ENCODE measurements at places on chromosomes 4 and X.
A peak's percentile ranks its signal among the peaks of the same experiment; 100 is the strongest.

DNA sequence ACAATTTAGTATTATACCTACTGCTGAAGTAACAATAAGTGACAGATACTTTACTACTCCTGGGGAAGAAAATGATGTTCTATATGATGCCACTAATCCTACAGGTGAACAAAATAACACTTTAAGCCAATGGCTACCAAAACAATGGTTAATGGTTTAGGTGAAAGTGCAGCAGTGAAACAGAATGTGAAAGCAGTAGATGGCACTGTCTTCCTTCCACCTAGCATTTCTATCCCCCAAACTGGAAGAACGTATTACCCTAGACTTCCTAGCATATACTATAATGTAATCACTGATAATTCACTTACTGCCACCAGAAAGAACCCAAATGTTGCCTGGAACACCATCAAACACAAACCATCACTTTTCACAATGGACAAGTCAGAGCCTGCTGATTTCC lies 18.9 kb upstream of the CABS1 start:
- DNase-seq, result no peak

- DNase-seq, result no peak
These were observed 127.0 kb upstream of the GATB start for GRCh38 chr4:151887816-151888180.

GRCh38 chr4:101331017-101331416 lies 16.3 kb downstream of the PPP3CA start:
- DNase-seq, result peak; percentile 14

- no peak for DNase-seq
These were observed 3.2 kb downstream of the SPRY1 start for GRCh38 chr4:123399627-123400358.

DNA sequence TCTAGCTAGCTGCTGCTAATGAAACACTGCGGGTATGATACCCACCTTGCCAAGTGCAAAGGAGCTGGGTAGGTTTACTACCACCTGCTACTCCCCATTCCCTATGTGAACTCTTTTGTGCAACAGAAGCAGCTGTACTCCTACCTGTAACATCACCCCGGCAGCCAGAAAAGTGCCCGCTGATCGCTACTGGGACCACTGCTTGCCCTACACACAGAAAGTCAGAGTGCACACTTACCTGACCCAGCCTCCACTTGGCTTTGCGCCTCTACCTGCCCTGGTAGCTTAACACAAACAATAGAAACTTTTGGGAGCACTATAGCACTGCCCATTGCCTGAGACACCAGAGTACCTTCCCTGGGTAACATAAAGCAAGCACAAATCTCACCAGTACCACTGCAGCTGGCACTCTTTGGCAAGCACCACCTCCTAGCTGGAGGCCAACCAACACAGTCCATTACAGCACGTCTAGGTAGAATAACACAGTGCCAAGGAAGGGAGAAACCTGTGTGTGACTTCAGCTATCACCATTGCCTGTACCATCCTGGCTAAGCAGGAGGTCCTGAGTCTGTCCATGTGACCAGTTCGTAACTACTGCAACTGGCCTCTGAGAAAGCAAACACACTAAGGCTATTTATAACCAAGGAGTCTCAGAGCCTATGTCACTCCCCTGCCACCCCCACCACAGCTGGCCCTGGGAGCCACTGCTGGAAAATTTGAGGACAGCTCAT lies 80.1 kb downstream of the CENPC start:
- no peak for DNase-seq

GRCh38 chrX:154981116-154981411 lies 41.5 kb downstream of the F8 start:
- DNase-seq, result no peak

- DNase-seq, result no peak
These were observed 167.3 kb upstream of the VEGFC start for GRCh38 chr4:176959980-176960379.

DNA sequence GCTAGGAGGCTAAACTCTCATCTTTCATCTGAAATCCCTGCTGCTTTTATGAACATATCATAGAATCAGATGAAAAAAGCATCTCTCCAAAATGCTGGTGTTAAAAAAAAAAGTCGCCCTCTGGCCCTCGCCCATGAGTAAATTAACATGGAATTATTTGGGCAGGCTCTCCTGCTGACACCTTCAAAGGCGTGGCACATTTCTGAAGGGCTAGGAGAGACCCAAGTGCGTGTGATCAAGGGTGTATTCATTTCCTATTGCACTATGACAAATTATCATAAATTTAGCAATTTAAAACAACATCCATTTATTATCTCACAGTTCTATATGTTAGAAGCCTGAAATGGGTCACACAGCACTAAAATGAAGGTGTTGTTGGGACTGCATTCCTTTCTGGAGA lies 5.1 kb downstream of the ANXA3 start:
- DNase-seq, result no peak

- no peak for DNase-seq
These were observed 460.3 kb downstream of the ZIC3 start for GRCh38 chrX:138026211-138026610.

GRCh38 chr4:23023121-23023520 lies 330.4 kb downstream of the GBA3 start:
- DNase-seq, result no peak

GRCh38 chrX:68666580-68666979 lies 19.1 kb downstream of the STARD8 start:
- DNase-seq, result no peak

DNA sequence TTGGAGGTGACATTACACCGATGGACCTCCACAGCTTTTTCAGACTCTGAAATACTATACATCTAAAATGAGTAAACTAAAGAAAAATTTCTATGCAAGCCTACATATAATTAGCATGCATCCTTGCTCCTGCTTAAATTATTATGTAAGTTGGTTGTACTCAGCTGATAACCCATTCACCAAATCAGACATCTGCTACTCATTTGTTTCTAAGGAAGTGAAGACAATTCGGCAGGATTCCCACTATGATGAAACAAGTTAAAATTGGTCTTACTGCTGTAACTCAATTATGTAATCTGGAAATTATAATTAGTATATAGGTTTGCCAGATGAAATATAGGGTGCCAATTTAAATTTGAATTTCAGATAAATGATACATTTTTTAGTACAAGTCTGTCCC lies 59.5 kb upstream of the FGF13 start:
- peak; percentile 20 for DNase-seq

DNA sequence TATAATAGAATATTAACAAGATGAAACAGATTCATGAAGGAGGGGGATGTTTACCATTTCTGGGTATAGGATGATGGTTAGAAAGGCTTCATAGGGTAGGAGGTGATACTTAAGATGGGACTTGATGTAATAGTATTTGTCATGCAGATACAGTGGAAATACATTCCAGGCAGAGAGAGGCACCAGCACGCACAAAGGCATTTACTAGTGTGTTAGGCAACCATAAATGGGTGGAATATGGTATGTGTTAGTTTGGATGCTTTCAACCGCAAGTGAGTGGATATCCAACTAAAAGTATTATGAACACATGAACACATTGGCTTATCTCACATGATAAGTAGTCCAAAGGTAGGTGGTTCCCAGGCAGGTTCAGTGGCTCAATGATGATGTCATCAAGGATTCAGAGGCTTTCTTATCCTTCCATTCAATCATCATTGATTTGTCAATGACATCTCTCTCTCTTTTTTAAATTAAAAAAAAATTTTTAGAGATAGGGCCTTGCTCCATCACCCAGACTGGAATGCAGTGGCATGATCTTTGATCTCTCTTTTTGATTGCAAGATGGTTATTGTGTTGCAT lies 12.7 kb upstream of the STARD8 start:
- peak; percentile 4 for DNase-seq

- DNase-seq, result peak; percentile 33
These were observed 233.8 kb upstream of the LDB2 start for GRCh38 chr4:17132226-17132625.

GRCh38 chr4:182143086-182143821 lies 99.9 kb upstream of the TENM3 start:
- peak; percentile 37 for DNase-seq

DNA sequence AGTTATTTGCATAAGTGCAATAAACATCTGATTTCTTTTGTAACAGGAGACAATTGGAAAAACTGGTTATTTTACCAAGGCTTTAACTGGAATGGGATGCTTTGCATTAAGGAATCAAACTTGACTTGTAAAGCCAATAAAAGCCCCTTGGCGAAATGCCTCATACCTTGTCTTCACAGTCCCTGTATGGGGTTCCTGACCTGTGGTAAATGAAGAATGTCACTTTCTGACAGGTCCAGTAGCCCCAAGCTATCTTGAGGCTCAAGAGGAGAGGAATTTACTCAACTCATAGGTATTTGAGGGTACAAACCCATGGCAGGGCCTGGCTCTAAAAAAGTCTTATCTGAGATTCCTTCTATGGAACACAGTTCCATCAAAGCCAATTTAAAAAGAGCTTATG lies 78.0 kb downstream of the ACOX3 start:
- DNase-seq, result no peak

DNA sequence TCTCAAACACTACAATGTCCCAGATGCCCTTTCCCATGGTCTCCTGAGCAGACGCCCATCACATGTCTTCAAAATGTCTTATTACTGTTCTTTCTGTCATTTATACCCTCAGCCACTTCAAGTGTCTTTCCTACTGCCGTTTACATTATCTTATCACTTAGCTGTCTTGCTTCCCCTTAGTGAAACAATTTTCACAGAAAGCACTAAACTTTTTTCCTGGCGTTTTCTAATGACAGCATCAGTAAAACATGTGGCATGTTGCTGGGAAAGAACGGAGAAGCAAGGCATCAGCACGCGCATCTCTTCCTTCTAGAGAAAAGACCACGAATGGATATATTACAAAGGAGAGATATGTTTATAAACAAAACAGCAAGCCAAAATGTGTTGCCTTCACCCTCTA lies 189.7 kb upstream of the SLIT2 start:
- no peak for DNase-seq

DNA sequence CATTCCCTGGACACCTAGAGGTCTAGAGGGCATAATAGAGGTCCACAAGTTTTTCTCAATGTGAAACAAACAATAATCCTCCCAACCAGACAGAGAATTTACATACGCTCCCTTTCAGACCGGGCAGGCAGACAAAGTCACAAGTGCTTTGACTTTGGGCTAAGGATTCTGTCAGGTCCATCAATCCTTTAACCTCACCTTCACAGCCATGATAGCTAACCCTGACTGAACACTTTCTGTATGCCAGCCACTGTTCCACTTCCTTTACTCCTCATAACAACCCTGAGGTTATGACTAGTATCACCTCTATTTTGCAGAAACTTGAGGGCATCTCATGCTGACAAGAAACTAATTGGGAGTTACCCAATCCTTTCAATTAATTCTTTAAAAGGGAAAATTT lies 118.8 kb upstream of the AFF2 start:
- DNase-seq, result no peak

DNA sequence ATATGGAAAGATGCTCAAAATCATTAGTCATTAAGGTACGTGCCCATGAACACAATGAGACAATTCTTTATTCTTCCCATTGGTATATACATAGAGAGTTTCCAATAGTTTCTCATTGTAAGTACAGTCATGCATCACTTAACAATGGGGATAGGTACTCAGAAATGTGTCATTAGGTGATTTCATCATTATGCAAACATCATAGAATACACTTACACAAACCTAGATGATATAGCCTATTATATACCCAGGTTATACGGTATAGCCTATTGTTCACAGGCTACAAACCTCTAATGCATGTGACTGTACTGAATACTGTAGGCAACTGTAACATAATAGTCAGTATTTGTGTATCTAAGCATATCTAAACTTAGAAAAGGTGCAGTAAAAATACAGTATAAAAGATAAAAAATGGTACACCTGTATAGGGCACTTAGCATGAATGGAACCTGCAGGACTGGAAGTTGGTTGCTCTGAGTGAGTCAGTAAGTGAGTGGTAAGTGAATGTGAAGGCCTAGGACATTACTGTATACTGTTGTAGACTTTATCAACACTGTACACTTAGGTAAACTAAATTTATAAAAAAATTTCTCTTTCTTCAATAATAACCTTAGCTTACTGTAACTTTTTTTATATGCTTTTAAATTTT lies 49.6 kb downstream of the KLHL13 start:
- DNase-seq, result no peak

GRCh38 chrX:97401154-97401553 lies 517.4 kb downstream of the RPA4 start:
- no peak for DNase-seq

GRCh38 chrX:12319003-12319519 lies 180.8 kb downstream of the FRMPD4 start:
- no peak for DNase-seq

GRCh38 chr4:45688341-45688740 lies 435.5 kb downstream of the GABRG1 start:
- no peak for DNase-seq

DNA sequence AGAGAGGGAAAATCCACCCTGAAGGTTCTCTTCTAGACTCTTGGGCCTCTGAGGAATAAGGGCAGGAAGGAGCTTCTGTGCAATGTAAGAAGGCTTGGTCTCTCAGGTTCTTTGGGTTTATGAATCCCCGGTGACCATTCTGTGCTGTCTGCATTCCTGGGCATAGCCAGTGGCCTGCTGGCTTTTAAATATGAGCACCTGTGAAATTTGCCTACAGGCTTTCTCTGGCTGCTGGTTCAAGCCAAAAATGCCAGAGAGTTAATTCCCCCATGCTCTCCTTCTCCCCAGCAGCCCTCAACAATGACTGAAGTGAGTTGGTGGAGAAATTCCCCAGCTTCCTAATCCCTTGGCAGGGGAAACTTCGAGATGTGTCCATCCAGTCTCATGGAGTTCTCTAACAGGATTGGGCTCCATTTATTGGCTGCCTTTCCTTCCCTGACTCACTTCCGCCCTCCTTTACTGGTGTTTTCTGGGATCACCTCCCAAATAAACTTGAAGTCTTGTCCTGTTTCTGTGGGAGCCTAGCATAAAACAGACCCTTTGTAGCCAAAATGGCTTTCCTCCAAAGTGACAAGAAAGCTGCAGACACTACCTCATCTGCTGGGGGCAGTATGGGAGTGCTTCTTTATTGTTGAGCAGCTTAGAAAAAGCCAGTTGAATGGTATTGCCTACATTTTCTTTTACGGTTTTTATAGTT lies 179.4 kb upstream of the CASK start:
- DNase-seq, result no peak

GRCh38 chrX:40015693-40016092 lies 82.1 kb downstream of the BCOR start:
- no peak for DNase-seq

DNA sequence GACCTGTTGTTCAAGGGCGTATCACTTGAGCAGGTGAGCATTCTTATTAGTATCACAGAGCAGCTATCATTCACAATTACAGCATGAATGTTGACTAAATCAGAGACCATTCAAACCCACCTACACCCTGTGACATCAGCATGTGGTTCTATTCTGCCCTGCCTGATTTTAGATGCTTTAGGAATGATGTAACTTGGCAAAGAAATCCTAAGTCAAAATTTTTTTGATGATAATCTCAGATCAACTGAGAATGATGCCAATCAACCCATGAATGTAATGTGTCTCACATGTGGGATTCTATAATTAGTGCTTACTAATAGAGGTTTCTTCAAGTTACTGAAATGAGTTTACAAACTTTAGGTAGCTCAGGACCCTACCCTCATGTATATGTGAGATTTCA lies 13.4 kb upstream of the CHIC2 start:
- peak; percentile 52 for DNase-seq

GRCh38 chr4:156794863-156795262 lies 176.7 kb downstream of the PDGFC start:
- DNase-seq, result no peak

GRCh38 chr4:143313996-143314395 lies 22.7 kb upstream of the GAB1 start:
- DNase-seq, result no peak

All from fibroblast of upper back skin (primary cell).